Midbrain (tissue), 1 donor: ENCODE measurements at places on chromosomes 6 and 20.

DNA sequence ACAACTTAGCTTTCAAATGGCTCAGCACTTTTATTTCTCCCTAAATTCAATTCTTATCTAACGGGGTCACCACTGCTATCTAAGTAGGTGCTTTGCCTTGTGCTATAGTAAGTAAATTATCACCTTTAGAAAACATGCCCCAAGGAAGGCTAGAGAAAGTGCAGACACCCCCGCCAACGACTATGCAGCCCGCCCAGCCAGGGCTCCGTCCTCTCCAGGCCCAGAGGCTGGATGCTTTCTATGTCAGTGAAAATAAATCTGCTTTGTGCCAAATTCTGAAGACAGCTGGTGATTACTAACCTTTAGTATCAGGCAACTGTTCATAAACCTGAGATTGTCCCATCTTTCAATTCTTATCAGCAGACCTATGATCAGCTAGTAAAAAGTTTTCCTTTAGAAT is 14.3 kb downstream of the KIAA0319 start:
- DNase-seq, result no peak

DNA sequence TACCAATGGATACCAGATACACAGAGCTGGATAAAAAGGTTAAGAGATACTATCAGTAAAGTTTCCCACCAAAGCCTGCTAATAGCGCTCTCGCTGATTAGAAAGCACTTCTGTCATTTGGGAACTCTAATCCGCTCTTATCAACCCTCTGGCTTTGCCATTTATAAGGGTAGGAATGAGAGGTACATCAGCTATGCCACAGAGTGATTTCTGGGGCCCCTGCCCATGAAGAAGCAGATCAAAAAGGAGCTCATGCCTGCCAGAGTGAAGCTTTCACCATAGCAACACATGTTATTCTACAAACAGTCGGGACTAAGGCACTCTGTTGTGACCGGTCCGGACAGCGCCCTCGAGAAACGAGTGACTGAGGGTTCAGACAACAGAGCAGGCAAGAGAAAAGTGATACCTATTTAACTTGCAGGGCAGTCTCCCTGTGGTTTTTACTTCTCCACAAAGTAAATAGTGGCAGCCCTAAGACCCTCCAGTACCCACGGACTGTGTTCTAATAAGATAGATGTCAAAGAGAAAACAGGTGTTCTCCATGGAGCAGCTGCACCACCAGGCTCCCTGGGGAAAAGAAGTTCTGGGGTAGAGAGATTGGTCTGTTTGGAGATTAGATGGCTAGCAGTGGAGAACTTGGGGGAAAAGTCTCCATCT is 5.6 kb downstream of the TRAM2 start:
- no peak for DNase-seq

- DNase-seq, result peak; percentile 61
These were observed 48.2 kb downstream of the RBM38 start for GRCh38 chr20:57439432-57439831.

DNA sequence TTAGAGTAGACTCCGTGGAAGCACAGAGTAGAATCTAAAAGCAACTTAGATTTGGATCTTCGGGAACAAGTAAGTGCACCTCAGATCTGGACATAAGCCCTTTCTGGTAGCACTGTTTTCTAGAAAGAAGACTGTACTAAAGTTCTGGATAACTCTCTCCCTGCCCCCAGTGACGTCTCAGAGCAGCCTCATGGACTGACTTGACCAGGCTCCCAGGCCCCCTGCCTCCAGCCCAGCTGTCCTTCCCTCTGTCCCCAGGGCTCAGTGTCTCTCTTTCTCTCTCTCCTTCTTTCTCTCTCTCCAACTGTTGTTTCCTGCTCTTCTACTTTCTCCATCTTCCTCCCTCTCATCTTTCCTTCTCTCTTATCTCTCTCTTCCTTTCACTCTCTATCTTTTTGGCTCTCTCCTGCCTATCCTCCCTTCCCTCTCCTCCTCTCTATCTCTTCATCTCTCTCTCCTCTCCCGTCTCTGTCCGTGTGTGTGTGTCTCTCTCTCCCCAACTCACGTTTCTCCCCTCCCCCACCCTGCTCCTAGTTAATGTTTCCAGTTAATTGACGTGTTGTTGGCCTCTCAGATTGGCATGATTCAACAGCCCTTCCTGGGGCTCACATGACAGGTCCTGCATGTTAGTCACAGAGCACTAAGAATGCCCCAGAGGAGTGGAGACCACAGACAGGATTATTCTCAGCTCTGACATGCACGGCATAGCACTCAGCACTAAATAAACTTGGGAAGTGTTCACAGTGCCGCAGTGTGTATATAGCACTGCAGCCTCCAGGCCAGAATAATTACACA is 180.4 kb upstream of the FOXQ1 start:
- DNase-seq, result no peak

- no peak for DNase-seq
These were observed 114.7 kb downstream of the EDN3 start for GRCh38 chr20:59414936-59415623.

DNA sequence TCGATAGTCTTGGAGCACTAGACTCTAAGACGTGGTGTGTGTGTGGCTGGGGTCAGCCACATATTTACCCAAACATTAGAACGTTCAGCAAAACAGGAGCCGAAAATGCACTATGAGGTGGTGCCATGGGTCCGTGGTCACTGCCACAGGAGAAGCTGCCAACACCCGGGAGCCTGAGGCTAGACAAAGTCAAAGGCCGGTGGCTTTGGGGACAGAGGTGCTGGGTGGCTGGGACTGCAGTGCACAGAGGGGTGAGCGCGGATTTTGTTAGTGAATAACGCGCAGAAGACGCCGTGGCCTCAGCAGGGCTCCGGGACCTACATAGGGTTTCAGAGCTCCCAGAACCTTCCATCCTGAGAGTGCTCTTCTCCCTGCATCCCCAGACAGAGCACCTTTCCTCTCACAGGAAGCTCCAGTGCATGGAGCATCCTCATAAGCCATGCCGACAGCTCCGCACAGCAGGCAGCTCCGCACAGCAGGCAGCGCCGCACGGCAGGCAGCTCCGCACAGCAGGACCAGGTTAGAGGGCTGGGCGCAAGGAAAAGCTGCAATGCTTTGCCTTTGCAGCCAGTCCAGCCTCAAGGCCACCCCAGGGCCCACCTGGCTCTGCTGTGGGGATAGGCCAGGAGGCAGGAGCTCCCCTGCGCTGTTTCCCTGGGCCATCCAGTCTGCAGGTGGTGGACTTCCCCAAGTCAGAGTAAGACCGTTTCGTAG is 304.1 kb downstream of the TAF4 start:
- no peak for DNase-seq

DNA sequence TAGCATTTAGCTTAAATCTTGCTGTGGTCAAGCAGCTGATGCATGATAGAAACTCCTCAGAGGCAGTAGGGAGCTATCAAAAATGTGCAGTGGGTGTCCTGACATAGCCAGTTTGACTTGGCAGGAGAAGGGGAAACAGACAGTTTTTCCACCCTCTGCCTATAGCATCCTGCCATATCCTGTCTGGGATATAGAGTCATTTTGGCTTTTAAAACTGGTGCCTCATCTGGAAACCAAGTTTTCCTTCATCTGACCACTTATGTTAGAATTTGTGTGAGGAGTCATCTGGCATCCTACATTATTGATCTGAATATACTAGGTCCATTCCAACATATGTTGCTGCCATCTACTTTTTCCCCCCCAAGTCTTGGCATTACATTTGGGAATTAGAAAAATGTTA is 284.1 kb downstream of the CD109 start:
- DNase-seq, result no peak

GRCh38 chr6:25504661-25505060 is 147.4 kb upstream of the SCGN start:
- no peak for DNase-seq

DNA sequence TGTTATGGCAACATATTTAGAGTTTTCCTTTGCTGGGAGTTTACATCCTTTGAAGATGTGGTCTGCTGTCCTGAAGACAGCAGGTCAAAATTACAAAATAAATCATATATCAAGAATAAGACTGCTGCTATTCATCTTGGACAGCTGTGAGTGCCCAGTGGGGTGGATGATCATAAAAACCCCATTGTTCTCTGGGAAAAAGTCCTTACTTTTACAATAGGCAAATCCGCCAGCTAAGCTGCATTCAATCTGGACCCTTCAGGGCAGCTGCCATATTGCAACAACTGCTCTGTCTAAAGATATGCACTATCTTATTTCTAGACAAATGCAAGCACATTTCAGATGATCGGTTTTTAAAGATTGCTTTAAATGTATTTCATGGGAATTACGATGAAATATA is 19.4 kb downstream of the CASS4 start:
- no peak for DNase-seq

DNA sequence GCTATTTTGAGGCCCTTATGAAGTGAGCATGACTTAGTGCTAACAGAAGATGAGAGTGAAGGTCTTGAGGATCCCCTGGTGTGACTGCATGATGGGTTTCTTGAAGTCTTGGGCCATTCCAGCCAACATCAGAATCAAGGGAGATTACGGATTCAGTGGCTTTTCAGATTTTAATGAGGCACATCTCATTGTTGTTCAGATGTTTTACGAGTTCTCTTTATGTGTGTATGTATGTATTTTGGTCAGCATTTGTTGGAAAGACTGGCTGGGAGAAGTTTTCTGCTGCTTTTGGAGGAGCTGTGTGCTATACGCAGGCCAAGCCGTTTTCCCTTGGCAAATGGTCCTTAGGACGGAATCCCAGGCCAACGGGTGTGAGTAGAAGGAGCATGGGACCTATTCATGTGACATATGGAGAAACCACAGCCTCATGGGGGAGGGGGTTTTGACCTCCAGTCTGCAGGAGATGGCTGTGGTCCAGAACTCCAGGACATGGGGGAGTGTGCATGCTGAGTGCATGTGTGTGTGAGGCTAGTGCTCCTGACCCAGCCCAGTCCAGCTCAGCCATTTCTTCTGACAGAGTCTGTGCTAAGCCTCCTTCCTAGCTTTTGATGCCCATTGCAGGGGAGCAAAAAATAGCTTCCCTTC is 35.3 kb downstream of the CHMP4B start:
- DNase-seq, result no peak

DNA sequence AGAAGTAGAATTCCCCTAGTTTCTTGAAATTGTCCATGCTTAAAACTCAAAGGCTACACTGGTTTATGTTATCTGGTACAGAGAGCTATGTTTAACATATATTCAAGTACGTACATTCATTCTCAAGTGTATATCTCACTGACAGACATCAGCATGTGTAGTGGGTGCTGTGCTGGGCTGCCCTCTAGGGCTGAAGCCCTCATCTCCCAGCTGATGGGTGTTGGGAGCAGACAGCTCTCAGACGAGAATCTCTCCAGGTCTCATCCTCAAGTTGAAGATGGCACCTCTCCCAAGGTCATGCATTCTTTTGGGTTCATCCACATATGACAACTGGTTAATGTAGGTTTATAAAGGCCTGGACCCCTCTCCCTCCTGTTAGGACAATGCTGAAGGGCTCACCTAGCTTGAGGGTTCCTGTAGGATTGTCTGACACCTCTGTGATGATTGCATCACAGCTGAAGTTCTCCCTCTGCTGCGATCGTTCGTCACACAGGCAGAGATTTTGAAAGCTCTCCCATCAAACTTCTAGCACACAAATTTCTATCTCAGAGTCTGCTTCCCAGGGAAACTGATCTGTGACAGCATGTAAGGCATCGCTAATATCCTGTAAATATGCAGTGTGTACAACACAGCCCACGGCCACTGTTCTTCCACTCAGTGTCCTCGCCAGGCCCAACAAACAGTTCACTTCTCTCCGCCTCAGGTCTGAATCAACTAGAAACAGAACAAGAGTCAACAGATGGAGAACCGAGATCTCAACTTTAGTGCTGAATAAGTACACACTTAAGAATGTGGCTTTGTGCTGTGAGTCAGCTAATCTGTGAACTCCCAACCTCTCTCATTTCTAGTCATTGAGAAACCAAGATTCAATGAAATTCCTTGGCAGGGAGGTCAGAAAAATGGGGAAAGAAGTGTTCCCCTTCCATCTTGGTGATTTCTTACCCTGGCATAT is 43.2 kb downstream of the PREP start:
- DNase-seq, result no peak

DNA sequence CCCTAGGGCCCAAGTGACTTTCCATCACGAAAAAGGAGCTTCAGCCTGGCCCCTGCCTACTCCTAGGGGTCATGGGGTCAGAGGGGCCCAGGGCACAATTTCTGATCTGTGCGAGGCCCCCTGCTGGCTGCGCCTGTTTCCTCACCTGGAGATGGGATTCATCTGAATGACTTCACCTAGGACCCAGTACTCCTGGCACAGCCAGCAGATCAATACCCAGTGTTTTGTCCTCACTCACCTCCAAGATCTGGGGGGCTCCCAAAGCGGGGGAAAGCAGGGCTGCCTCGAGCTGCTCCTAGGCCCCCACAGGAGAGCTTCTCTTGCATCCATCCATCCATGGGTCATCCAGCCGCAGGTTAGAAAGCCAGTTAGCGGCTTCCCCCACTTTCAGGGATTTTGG is 33.8 kb downstream of the CD40 start:
- DNase-seq, result no peak

GRCh38 chr20:13687815-13688214 is 49.1 kb upstream of the TASP1 start:
- no peak for DNase-seq

- no peak for DNase-seq
These were observed 224.5 kb downstream of the PREX1 start for GRCh38 chr20:48603116-48603818.

- no peak for DNase-seq
These were observed 21.2 kb upstream of the ASXL1 start for GRCh38 chr20:32336918-32337347.

DNA sequence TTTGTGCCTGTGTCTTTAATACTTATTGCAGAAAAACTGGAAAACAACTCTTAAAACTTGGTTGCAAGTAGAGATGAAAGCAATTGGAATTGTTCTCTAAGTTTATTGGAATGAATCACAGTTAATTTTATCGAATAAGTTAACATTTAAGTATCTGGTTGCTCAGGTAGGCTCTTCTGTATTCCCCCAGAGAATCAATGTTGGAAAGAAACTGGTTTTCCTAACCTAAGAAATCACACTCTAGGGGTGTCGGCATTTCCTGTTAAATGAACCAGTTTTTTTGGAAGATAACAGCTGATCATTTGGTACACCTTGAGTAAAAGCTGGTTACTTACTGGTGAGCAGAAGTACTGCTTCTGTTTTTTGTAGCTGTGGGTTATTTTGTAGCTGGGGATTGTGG is 5.2 kb downstream of the TFAP2C start:
- DNase-seq, result no peak

DNA sequence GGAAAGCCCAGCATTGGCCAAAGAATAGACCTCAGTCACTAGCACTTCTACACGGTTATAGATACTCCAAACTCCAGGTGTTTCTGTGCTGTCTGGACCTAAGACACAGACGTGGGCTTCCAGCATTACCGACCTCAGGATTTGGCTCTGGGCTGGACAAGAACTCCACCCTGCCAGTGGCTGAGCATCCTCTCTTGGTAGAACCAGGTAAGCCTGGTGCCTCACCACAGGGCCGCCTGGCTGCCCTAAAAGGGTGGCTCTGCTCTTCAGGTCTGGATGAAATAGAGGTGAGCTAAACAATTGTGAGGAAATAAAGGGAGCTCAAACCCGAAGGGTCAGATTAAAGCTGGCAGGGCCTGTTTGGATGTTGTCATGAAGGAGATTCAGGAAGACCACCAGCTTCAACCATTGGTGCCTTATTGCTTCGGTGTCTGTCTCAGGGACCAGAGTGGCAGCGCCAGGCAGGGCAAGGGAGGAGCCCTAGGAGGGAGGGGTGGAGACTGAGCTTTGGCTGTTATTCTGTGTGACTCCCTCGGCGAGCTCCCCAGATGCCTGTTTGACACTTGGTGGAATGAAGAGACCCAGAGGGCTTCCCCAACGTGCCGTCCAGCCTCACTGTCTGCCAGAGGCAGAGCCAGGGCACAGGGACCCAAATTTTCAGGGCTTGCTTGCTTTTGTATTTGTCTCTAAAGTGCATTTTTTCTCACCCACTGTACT is 8.6 kb downstream of the SYNDIG1 start:
- peak; percentile 14 for DNase-seq
